Myocyte (in vitro differentiated cells): ENCODE measurements at places on chromosomes 1 and 21.

- DNase-seq: no peak
Measured at GRCh38 chr1:165011186-165011585, 345.3 kb downstream of the LMX1A start.

- DNase-seq: no peak
Measured at GRCh38 chr21:28916150-28916893, 76.4 kb downstream of the LTN1 start.

DNA sequence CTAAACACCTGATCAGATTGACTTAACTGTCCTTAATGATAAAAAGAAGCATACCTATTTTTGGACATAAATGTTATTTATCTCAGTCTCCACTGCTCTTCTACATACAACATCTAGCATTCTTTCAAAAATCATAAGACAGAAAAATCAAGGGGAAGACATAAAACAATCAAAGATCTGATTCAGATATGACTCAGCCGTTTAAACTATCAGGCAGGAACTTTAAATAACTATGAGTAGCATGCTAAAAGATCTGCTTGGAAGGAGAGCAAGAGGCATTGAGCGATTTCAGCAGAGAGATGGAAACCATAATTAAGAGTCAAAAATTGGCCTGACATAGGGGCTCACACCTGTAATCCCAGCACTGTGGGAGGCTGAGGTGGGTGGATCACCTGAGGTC is 27.2 kb upstream of the SLC22A15 start:
- DNase-seq: peak; percentile 45

GRCh38 chr21:43903451-43904091 is 38.5 kb downstream of the AGPAT3 start:
- DNase-seq: peak; percentile 53

DNA sequence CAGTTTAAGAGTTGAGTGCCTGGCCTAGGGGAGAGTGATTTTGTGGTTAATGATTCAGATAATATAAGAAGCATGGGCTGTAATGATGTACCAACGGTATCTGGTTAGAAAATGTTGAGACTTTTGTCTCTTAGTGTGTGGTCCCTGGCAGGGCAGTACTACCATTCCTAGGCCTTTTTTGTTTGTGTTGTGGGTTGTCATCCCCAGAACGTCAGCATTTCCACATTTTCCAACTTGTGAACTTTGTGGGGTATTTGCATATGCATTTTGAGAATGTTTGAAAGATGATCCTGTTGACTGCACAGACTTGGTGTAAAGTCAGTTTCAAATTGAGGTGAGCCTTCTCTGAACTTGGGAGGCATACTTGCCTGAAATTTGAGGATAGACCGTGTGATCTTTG is 11.4 kb downstream of the NEK7 start:
- no peak for DNase-seq
